ENCODE measurements at places on chromosomes 4 and X.
A peak's percentile ranks its signal among the peaks of the same experiment; 100 is the strongest.

GRCh38 chrX:96846841-96847240 lies 36.9 kb upstream of the RPA4 start:
- DNase-seq, result no peak

- DNase-seq, result no peak
Measured at GRCh38 chr4:138063581-138063980, 178.6 kb downstream of the SLC7A11 start.

GRCh38 chr4:38113551-38113950 lies 153.4 kb downstream of the PTTG2 start:
- DNase-seq, result no peak

- no peak for DNase-seq
Measured at GRCh38 chr4:179709961-179710624, 2267.9 kb upstream of the AGA start.

- peak; percentile 62 for DNase-seq
Measured at GRCh38 chr4:84578540-84579402, 4.2 kb upstream of the CDS1 start.

DNA sequence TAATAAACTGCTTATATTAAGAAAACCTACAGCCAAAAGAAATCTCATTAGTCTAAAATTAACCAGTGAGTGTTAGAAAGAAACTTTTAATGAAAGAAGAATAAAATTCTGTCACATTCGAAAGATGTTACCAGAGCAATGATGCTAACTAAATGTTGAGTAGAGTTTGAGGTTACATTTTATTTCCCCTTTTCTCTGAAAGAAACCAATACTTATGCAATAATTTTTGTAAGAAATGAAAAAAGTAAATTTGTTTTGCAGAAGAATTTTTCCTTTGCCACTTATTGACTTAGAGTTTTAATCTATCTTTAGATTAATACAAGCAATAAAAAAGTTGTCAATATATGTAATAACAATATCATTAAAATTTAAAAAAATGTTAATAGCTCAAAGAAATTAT lies 574.0 kb upstream of the GALNTL6 start:
- DNase-seq, result no peak

DNA sequence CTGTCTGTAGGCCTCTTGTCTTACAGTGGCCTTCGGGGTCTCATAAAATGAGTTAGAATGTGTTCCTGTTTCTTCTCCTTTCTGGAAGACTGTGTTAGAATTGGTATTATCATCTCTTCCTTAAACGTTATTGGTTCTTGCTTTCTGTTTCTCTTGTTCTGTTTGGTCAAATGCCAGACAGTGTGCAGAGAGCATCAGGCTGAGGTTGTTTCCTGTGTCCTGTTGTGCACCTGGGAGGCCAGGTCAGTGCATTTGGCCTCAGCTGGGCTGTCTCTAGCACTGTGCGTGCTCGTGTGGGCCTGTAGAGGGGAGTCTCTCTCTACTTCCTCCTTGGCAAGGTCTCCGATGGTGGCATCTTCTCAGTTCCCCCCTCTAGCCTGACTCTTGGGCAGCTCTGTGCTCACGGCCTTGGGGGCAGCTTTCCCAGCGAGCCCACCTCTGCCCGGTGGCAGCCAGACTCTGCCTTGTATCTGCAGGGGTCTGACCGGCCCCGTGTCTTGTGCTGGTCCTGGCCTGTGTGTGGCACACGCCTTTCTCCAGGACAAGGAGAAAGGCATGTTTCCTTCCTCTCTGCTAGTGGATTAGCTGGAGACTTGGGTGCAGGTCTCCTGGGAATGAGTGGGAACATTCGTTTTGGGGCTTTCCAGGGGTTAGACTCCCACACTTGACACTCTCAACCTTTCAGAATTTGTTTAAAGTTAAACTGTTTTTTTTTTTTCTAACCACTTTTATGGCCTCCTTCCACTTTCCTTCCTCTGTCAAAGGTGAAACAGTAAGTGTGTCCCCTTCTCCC lies 62.3 kb downstream of the FAM193A start:
- DNase-seq, result peak; percentile 43

DNA sequence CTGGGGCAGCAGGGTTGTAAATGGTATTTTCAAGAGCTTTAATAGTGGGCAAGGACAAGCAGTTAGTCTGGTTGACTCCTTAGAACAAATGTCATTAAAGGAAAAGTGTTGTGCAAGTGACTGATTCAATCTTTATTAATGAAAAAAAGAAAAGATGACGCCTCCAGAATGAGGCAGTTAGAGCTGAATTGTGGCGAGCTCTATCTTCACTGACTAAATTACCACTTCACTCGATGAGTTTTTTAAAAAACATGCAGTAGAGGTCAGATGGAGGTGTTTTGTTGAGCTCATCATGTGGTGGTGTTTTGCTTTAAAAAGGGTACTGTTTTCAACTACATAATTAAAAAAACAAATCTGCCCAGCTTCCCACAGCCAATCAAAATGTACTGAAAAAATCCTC lies 28.1 kb upstream of the TENM3 start:
- no peak for DNase-seq

GRCh38 chr4:128153800-128154199 lies 92.7 kb downstream of the LARP1B start:
- DNase-seq, result no peak

- DNase-seq, result no peak
Measured at GRCh38 chr4:109547394-109547793, 12.7 kb upstream of the MCUB start.

DNA sequence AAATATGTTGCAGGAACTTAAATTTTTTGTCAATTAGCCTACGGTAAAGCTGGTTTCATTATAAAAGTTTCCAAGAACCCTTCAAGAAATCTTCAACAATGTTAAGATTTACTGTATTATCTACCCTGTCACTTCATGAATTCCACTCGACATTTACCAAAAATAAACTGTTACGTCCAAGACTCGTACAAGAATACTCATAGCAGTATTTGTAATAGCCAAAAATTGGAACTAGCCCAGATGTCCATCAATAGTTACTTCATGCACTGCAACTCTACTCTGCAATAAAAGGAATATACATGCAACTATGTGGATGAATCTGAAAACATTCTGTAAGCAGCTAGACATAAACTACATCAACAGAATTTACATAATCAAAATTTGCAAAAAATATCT lies 13.4 kb downstream of the RBMX start:
- DNase-seq, result no peak

- DNase-seq, result no peak
Measured at GRCh38 chr4:25813448-25814106, 49.2 kb downstream of the SEL1L3 start.

DNA sequence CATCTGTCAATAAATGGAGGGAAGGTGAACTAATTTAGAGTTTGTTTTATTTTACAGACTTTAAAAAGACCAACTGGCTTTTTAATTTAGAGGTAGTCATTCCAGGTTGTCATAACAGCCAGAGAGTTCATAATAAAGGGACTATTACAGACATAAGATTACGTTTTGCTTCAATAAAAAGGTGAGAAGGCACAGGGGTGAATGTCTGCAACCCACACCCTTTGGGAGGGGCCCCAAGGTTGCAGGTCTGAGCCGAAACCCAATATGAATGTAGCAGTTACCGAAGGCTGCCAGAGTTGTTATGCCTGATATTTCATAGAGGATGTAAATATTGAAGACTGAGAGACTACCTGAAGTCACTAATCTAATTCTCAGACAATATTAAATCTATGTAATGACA lies 329.7 kb upstream of the GALNT7 start:
- DNase-seq, result no peak

DNA sequence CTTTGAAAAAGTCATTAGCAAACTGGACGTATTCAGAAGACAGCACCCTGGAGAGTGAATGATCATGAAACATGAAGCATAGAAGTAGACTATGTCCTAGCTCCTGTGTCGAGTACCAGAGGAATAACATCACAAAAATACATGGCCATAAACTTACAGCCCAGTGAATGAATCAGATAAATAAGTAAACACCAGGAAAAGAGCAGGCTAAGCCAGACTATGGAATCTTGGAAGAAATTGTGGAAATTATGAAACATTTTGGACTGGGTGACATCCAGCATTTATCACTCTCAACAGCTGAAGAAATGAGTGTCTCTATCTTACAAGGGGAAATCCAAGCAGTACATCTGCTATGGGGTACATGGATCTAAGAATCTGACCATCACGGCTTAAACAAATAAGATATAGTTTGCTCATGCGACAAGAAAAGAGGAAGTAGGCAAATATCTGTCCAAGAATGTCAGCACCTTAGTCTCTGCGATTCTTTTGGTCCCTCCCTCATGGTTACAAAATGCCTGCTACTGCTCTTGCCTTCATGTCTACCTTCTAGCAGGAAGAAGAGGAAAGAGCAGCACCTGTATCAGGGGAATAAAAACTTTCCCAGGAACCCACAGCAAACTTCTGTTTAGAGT lies 481.5 kb downstream of the BCOR start:
- DNase-seq, result no peak

DNA sequence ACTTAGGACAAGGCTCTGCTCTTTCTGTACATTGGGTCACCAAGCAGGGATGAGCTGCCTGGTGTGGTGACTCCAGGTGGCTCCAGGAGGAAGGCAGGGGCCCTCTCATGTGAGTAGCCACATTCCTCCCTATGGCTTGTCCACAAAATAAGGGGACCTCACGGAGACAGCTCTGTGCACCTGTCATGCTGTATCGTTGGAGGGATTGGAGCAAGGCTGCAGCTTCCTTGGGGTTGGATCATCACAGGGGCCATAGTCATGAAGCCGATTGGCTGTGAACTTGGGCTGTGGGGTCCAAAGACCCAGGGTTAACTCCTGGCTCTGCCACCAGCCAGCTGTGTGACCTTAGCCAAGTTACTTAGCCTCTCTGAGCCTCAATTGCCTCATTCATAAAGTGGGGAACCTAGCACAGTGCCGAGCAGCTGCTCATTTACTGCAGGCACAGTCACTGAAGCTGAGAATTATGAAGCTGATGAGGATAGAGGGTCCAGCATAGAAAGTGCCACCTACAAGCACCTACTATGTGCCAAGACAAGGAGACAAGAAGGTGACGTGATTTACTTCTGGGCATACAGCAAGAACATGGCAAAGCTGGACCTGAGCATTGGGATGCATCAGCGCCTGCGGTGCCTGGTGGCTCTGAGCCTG lies 11.8 kb upstream of the KIAA0232 start:
- no peak for DNase-seq

DNA sequence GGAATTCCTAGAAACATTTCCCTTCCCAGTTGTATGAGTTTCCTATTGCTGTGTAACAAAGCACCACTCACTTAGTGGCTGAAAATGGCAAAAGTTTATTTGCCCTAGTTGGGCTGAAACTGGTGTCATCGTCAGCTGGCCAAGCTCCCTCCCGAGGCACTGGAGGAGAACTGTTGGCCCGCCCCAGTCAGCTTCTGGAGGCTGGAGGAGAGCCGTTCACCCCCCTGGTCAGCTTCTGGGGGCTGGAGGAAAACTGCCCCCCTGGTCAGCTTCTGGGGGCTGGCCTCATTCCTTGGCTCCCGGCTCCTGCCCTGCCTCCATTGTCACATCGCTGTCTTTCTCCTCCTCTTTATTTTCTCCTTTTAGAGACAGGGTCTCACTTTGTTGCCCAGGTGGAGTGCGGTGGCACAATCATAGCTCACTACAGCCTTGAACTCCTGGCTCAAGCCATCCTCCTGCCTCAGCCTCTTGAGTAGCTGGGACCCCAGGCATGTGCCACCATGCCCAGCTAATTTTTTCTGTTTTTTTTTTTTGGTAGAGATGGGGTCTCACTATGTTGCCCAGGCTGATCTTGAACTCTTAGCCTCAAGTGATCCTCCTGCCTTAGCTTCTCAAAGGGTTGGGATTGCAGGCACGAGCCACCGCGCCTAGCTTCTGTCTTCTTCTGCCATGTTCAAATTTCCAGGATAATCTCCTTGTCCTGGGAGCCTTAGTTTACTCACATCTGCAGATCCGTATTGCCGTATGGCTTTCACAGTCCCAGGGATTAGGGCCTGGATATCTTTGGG lies 3.2 kb downstream of the RGS12 start:
- no peak for DNase-seq

DNA sequence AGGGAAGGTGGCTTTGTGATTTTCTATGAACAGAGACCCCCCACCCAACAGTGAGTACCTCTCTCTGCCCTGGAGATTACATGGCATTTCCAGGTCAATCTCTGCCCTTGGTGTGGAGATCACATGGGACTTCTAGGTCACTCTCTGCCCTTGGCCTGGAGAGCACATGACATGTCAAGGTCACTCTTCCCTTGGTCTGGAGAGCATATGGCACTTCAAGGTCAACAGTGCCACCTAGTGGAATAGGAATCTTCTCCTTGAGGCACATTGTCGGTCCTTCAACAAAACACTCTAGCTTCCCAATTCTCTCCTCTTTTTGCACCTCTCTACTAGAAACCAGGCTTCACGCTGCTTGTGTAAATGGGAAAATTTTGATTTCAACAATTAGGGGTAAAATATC lies 66.2 kb upstream of the TACR3 start:
- peak; percentile 27 for DNase-seq

- no peak for DNase-seq
Measured at GRCh38 chr4:172188248-172188988, 375.2 kb downstream of the GALNTL6 start.

DNA sequence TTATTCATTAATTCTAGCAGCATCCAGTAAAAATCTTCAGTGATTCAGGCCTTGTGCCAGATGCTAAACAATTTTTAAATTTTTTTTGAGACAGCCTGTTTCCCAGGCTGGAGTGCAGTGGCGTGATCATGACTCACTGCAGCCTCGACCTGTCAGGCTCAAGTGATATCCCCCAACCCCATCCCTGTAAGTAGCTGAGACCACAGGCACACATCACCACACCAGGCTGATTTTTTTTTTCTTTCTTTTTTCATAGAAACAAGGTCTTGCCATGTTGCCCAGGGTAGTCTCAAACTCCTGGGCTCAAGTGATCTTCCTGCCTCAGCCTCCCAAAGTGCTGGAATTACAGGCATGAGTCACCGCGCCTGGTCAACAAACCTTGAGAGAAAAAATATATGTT lies 705.5 kb downstream of the ARAP2 start:
- DNase-seq, result no peak

DNA sequence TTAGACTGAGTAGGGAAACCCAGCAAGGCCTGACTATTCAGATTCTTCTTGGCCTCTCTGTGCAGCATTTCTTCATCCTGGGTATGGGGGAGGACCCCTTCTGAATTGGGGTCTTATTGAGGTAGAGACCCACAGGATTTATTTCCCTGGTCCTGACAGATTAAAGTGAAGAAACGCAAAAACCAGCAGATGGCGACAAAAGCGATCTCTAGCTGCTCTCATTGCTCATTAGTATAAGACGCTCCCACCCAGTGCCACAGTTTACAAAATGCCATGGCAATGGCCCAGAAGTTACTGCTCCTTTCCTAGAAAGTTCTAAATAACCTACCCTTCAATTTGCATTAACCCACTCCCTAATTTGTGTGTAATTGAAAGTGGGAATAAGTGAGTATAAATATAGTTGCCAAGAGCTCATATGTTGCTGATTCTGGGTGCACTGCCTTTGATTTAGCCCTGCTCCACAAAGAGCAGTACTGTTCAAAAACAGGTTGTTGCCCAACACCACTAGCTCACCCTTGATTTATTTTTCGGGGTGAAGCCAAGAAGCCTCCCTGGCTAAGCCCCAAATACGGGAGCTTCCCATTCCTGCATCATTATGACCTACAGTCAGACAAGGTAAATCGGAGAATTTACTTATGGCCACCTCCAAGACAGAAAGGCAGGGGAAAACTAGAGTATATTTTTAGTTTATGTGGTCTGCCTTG lies 3.7 kb upstream of the BEX4 start:
- DNase-seq, result peak; percentile 74
